ENCODE measurements at places on chromosomes 12 and 14.

- no peak for DNase-seq
These were observed 17.2 kb upstream of the HHIPL1 start for GRCh38 chr14:99627510-99628381.

DNA sequence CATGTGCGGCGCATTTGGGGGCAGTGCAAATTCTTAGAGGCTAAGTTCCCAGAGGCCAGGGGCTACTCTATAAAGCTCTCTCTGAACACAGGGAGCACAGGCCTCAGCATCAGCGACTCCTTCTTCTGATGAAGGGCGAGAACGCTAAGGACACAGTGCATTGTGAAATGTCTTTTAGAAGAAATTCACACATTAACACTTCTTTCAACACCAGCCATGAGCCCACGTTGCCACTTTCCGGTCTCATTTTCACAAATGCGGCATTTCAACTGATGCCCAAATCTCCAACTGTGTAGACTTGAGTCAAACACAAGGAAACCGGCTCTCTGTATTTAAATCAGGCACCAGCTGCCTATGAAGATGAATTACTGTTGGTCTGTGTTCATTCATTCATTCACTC lies 162.0 kb downstream of the FOXN3 start:
- DNase-seq: no peak

DNA sequence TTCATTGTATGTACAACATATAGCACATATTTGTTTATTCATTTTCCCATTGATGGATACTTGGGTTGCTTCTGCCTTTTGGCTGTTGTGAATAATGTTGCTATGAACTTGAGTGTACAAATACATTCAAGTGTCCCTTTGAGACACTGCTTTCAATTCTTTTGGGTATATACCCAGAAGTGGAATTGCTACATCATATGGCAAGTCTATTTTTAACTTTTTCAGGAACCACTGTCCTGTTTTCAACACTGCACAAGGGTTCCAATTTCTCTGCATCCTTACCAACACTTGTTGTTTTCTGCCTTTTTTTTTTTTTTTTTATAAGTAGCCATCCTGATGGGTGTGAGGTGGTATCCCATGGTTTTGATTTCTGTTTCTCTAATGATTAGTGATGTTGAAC lies 15.9 kb downstream of the RBMS2 start:
- no peak for DNase-seq

GRCh38 chr14:49880267-49881064 lies 12.4 kb upstream of the ARF6 start:
- DNase-seq: no peak

GRCh38 chr12:64700532-64700931 lies 58.7 kb downstream of the GNS start:
- no peak for DNase-seq

- DNase-seq: no peak
These were observed 103.8 kb upstream of the HMGA2 start for GRCh38 chr12:65720136-65721130.

DNA sequence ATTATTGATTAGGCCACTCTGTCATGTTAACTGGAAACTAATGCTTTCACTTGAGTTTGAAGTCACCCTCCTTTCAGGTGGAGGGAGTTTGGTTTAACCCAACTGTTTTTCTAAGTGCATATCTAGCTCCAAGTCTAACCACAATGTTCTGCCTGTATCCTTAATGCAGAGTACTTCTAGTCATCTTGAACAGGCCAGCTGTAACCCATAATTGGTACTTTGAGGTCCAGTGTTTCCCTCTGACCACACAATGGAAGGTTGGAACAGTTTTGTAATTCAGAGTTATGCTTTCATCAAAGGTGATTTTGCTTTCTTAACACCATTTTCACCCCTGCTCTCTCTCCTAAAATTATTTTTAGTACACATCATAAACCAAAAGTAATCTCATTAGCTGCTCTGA lies 237.2 kb upstream of the DCN start:
- no peak for DNase-seq

DNA sequence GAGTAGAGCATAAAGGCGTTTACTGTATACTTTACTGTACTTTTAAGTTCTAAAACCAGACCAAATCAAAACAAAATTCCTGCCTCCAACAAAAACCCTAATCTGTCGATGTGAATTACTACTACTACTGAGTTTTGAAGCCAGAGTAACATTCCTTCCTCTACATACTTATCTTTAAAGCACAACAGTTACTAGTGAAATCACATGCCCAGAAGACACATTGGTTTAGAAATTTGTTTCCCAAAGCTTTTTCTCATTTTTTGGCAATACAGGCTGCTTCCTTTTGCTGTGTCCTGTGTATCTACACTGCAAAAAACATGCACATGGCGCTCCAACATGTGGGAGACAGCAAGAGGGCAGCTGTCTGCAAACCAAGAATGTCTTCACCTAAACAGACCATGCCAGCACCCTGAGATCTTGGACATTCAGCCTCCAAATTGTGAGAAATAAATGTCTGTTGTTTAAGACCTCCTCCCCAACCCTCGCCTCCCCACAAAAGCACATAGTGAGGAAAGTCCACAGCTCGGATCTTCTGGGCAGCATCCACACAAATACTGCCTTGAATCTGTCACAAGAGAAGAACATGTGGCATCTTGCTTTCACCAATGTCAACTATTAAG lies 21.1 kb downstream of the SETD3 start:
- DNase-seq: no peak

GRCh38 chr12:99136516-99136915 lies 491.4 kb downstream of the APAF1 start:
- DNase-seq: no peak

GRCh38 chr14:89672636-89673511 lies 255.8 kb upstream of the FOXN3 start:
- no peak for DNase-seq

- DNase-seq: no peak
These were observed 76.8 kb upstream of the PLEKHA5 start for GRCh38 chr12:19052689-19053088.

GRCh38 chr12:77204083-77204482 lies 138.7 kb upstream of the E2F7 start:
- DNase-seq: no peak

DNA sequence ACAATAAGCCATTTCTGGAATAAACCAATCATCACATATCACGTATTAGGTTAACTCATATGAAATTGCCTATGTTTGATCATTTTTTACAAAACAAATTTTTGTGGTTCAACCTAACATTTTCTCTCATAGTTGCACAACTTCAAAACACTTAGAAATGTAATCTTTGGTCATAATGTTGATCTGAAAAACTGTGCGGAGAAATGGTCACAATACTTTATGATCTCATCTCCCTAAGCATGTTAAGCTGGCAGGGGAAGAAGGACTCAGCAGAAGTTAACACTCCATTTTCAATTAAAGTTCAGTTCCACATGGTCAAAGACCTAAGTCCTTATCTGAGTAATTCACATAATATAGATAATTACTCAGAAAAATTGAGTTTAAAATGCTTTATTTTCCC lies 194.8 kb downstream of the CAPZA3 start:
- no peak for DNase-seq

DNA sequence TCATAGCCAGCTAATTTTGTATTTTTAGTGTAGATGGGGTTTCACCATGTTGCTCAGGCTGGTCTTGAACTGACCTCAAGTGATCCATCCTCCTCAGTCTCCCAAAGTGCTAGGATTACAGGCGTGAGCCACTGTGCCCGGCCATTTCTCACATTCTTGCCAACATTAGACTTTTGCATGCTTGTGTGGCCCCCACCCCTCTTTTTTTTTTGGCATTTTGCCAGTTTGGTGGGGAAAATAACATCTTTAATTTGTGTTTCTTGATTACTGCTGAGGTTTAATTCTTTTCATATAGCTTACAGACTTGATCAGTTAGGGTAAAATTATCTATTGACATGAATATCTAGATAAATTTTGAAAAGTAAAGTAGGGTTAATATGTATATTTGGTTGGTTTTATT lies 3.8 kb downstream of the CCT2 start:
- no peak for DNase-seq

DNA sequence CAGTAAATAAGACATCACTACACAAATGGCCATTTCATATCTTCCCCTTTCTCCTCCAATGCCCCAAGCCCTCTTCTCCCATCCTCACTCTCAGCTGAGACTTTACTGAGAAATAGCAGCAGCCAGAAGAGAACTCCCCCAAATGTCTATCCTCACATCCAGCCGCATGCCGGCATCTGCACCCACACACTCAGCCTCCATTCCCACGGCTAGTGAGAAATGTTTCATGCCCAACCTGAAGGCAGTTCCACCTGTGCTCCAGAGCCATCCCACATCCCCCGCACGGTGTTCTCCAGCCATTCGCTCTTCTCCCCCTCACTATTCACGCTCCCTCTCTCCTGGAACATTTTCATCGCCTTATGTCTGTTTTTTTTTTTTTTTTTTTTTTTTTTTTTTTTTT lies 208.7 kb upstream of the DIO3 start:
- peak; percentile 11 for DNase-seq

GRCh38 chr14:89540830-89541470 lies 123.9 kb upstream of the FOXN3 start:
- no peak for DNase-seq

GRCh38 chr14:23555533-23555881 lies 564 bp upstream of the THTPA start:
- no peak for DNase-seq

GRCh38 chr14:69479696-69480095 lies 4.8 kb upstream of the PLEKHD1 start:
- DNase-seq: no peak

DNA sequence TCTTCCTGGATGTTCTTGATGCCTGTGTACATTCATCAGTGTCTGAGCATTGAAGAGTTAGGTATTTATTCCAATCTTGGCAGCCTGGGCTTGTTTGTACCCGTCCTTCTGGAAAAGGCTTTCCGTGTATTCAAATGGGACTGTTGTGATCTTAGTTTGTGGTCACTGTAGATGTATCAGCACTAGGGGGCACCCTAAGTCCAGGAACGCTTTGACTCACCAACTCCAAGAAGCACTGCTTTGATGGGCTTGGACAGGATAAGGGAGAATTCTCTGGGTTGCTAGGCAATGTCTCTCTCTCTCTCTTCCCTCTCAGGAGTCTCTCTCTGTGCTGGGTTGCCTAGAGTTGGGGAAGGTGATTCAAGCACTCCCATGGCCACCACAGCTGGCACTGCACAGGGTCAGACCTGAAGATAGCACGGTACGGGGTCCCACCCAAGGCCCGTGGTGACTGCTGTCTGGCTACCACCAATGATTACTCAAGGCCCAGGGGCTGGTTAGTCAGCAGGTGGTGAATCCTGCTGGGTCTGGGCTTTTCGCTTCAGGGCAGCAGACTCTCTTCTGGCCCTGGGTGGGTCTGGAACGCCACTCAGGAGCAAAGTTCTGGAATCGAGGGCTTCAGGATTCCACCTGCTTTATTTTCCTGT lies 211.1 kb upstream of the RGS6 start:
- DNase-seq: no peak

DNA sequence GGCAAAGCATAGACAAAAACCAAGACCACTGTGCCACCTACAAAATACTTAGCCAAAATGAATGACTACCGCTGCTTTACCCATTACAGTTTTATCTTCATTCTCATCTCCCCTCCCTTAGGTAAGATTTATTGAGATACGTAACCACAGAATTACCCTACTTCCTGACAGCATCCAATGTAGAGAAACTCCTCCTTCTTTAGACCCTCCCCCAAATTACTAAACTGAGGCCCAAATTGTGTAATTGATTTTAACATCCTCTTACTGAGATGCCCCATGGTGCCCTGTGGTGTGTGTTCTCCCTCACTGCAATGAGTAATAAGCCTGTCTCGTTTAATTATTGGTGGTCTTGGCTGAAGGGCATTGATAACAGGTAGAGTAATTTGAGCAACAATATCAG lies 19.1 kb downstream of the VRK1 start:
- DNase-seq: no peak

DNA sequence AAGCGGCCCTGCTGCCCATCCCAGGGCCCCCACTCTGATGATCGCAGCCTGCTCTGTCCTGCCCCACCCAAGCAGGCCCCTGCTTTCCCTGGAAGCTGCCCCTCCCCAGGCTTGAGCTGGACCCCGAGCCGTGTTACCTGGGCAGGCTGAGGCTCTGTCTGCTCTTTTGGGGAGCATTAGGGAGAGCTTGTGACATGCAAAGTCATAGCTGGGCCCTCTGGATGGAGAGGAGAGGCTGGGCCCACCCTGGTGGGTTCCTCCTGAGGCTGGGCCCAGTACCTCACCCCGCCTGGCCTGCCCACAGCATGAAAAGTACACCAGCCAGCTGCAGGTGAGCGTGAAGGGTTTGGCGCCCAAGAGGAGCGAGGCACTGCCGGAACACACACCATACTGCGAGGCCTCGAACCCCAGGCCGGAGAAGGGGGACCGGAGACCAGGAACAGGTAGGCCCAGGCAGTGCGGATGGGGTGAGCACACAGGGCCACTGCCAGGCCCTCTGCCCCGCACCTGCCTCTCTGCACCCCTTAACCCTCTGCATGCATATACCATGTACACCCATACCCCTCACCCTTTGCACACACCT lies 15.0 kb downstream of the CEP170B start:
- DNase-seq: no peak

DNA sequence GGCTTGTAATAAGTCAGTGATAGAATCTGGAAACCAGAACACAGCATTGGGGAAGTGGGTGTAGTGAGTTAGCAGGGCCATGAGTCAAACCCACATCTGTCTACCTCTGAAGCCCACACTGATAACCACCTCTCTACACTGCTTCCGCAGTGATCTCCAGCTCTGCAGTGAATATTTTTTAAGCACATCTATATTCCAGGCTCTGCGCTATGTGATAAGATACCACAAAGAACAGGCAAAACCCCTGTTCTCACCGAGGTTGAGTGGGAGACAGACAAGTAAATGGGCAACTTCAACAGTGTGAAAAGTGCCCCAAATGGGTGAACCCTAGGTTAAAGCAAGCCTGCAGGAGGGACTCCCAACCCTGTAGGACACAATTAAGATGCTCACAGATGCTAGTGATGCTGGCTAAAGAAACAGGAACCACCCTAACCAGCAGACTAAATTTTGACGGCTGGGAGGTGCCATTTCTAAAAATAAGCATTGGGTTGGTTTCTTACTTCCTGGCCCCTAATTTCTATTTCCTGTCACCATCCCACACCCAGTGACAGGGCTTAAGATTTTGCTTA lies 375.0 kb downstream of the DPF3 start:
- no peak for DNase-seq

DNA sequence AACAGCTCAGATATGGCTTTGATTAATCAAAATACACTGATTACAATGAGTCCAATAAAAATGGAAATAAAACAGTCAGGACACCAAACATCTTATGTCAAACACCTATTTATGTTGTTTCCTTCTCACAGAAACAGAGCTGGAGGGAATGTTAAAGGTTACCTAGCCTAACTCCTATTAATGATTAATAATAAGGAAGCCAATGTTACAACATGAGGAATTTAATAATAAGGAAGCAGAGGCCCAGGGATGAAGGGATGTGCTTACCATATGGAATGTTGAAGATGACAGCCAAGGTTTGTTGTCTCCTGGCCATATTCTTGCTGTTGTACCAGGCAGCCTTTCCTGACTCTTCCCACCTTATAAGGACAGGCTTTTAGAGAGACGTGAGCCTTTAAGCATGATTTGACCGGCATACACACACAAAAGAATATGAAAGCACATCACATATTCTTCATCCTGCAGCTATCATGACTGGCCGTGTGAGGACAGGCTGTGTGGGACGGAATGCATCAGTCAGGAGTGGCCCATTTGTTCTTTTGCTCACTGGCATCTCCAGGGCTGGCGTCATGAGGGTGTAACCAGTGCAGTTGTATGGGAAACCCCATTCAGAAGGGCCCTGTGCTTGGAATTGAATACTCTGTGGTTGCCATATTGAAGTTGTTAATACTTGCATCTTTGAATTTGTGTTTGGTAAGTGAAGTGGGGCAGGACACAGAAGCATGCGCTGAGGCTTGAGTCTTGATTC lies 3.1 kb upstream of the GPRC5D start:
- DNase-seq: no peak

Data from uterus (tissue), 4 donors.